ENCODE measurements at places on chromosomes 7 and 10. TPM values are rescaled to one million over a fixed set of nuclear protein-coding genes. Genes with fewer than 3 reads are reported as not detected.

GRCh38 chr7:7228967-7229366, 46.6 kb downstream of the C1GALT1 start:
- no peak for DNase-seq
- H3K36me3 ChIP-seq = no peaks in the 10 kb centered on the region
- H3K4me3 ChIP-seq = no peak overlapping the region
- no peaks in the 10 kb centered on the region for H3K4me1 ChIP-seq

- no peak overlapping the region for H3K4me3 ChIP-seq
- no peak for DNase-seq
- no peaks in the 10 kb centered on the region for H3K4me1 ChIP-seq
- H3K36me3 ChIP-seq = no peaks in the 10 kb centered on the region
- no peaks in the 10 kb centered on the region for H3K27me3 ChIP-seq
Observed at GRCh38 chr10:105253515-105254212, 612.6 kb downstream of the SORCS3 start.

DNA sequence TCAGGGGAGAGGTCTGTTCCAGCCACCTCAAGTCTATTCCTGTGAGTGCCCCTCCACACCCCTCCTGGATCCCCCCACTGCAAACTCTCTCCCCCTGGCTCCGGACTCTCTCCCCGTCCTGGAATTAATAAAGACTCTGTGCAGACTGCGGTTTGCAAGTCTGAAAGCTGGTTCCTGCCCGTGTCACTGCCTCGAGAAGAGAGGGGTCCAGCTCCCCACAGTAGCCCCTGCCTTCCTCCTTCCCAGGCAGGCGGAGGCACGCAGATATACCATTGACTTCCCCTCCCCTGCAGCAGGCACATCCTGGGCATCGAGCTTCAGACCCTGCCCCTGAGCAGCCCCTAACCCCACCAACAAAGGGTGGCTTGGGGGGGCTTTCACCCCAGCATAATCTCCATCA, 2.2 kb upstream of the ELN start:
- DNase-seq = no peak
- H3K4me3 ChIP-seq = no peak overlapping the region
- H3K4me1 ChIP-seq = no peaks in the 10 kb centered on the region
- no peaks in the 10 kb centered on the region for H3K36me3 ChIP-seq
- no peaks in the 10 kb centered on the region for H3K27me3 ChIP-seq

DNA sequence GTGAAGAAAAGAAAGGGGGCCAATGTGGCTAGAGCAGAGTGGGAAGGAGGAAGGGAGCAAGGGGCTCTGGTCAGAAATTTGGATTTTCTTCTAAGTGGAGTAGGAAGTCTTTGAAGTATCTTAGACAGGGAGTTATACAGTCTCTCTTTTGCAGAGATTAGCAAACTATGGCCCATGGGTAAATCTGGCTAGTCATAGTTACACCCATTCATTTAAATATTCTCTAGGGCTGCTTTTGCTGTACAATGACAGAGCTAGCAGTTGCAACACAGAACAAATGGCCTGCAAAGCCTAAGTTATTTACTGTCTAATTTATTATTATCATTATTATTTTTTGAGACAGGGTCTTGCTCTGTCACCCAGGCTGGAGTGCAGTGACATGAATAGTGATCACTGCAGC, 10.5 kb upstream of the LAMB4 start:
- no peaks in the 10 kb centered on the region for H3K36me3 ChIP-seq
- no peak overlapping the region for H3K4me3 ChIP-seq
- H3K27me3 ChIP-seq = no peaks in the 10 kb centered on the region

DNA sequence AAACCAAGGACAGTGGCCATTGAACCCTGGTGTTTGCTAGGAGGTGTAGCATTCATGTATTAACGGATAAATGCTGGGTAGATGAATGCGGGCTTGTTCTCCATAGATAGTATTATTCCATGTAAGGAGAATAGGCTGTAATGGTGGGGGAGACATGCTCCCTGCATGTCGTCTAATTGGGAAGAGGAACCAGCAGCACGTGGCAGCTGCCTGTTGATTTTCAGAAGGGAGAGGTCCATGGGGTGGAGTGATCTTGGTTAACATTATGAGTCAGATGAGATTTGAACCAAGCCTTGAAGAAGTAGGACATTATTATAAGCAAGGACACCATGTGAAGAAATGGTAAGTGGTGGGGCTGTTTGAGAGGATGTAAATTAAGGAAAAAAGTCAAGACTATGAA, 112.5 kb downstream of the WNT2 start:
- H3K4me1 ChIP-seq = no peaks in the 10 kb centered on the region
- no peak for DNase-seq
- H3K27ac ChIP-seq = no peak overlapping the region
- H3K36me3 ChIP-seq = peaks cover 9% of the 10 kb centered on the region
- H3K27me3 ChIP-seq = no peaks in the 10 kb centered on the region
- H3K4me3 ChIP-seq = no peak overlapping the region

DNA sequence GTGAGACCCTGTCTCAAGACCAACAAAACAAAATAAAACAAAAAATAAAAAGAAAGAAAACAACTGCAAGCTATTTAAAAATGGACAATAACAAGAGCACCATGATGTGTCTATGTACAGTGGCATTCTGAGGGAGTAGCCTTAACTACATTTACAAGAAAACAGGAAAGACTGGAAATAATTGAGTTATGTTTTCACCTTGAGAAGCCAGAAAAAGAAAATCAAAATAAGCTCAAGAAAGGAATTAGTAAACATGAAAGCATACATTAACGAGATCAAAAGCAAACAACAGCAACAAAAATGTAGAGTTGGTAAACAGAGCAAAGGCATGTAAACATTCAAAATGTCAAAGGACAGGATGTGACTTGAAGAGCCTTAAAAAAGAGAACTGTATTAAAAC, 36.7 kb downstream of the TEX36 start:
- H3K4me3 ChIP-seq = no peak overlapping the region
- H3K27ac ChIP-seq = no peak overlapping the region
- H3K27me3 ChIP-seq = peaks cover 4% of the 10 kb centered on the region
- H3K36me3 ChIP-seq = no peaks in the 10 kb centered on the region
- no peak for DNase-seq
- no peaks in the 10 kb centered on the region for H3K4me1 ChIP-seq

DNA sequence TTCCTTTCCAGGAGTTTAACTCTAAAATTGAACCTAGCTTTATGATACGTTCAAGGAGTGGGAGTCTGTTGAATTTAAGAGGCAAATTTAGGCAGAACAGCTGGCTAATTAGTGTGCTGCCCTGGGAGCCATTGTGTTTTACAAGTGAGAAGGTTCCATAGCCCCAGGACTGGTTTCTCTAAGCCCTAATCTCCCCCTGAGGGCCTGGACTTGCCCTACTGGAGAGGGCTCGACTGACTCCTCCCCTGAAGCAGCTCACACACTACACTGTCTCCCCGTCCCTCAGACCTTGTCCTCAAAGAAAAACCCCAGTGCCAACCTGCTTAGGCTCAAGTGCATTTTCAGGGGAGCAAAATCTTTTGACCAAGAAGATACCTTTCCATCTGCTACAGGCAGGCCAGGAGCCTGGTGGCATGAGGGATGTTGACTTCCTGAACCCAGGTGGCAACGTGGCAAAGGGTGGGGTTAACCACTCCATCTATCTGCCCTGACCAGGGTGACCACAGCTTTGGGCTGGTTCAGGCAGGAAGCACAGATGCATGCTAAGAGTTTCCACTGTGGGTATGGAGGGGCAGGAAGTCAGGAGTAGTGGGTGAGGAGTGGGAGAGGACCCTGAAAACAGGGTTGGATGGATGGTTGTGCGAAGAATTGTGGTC, 68.9 kb upstream of the CARD11 start:
- DNase-seq = no peak
- H3K4me1 ChIP-seq = no peaks in the 10 kb centered on the region
- no peak overlapping the region for H3K27ac ChIP-seq
- H3K27me3 ChIP-seq = no peaks in the 10 kb centered on the region
- no peak overlapping the region for H3K4me3 ChIP-seq

GRCh38 chr10:72334825-72335393, 19.8 kb downstream of the DNAJB12 start:
- H3K27ac ChIP-seq = no peak overlapping the region
- no peaks in the 10 kb centered on the region for H3K4me1 ChIP-seq
- H3K27me3 ChIP-seq = no peaks in the 10 kb centered on the region
- DNase-seq = peak; percentile 93

GRCh38 chr7:73734619-73735527, 3.7 kb downstream of the ABHD11 start:
- H3K36me3 ChIP-seq = no peaks in the 10 kb centered on the region
- no peaks in the 10 kb centered on the region for H3K4me1 ChIP-seq
- no peak overlapping the region for H3K27ac ChIP-seq
- peak; percentile 85 for DNase-seq

DNA sequence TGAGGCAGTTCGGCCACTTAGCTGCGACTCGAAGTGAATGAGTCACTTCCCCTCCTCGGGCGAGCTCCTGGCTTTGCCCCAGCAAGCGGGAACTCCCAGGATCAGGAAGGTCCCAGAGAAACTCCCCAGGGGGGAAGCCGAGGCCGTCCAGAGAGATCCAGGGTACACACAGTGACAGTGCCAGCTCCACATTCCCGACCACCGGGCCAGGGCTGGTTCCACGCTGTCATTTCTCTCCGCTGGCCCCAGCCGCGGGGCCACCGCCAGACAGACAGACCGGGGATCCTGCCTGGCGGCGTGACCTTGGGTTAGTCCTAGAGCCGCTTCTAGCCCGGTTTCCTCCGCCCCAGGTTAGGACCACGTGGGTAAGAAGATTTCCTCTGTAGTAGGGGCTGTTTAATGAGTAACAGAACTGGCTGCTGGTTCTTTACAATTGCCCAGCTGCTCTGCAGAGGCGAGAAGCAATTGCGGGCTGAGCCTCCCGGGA, 463 bp upstream of the UPP1 start:
- H3K4me1 ChIP-seq = peaks cover 2% of the 10 kb centered on the region
- H3K27me3 ChIP-seq = no peaks in the 10 kb centered on the region
- H3K27ac ChIP-seq = peak overlapping the region; percentile 39
- peak; percentile 96 for DNase-seq

DNA sequence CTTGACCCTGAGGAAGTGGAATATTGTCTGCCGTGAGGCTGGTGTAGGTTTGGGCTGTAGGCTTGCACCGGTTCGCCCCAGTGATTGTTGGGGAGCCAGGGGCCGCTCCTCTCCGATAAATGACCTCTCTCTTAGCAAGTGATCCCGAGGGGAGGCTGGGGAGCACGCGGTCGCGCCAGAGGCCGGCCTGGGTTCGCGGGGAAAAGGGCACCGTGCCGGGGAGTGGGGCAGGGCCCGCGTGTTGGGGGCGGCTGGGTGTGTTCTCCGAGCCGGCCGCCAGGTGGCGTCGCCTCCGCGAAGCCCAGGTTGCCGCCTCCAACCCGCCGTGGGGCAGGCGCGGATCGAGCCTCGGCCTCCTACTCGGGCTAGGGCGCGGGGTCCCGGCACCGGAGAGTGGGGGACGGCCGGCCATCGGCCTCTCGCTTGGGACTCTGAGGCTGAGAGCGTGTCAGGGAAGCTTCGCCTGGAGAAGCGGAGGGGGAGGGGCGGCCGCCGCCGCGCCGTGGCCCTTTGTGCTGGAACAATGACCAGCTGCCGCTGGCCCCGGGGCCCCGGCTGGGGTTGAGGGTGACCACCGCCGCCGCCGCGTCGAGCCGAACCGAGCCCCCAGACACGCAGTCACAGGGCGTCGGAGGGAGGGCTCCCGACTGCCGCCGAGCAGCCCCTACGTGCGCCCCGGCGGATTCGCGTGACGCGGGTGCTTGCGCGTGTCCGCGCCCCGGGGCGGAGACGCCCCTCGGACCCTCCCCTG, 442 bp upstream of the LZTS2 start:
- peaks cover 2% of the 10 kb centered on the region for H3K36me3 ChIP-seq
- peak overlapping the region; percentile 85 for H3K27ac ChIP-seq
- H3K27me3 ChIP-seq = no peaks in the 10 kb centered on the region
- peak overlapping the region; percentile 69 for H3K4me3 ChIP-seq
- peak; percentile 95 for DNase-seq

DNA sequence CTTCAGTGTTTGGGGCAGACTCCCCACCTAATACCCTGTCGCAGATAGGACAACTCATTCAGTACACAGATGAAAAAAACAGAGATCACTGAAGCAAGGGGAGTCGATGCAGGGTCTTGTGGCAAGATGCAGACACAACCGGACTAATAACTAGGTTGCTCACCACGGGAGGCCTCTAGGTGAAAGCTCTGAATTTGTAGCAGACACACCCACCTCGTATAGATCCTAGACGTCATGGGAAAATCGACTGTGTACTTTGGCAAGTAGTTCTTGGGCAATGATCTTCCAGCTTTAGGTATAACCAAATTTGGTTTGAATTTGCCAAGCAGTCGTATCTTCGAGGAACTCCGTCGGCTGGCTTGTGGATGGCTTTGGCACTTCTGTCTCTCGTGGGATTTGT, 88.1 kb downstream of the TCF7L2 start:
- no peaks in the 10 kb centered on the region for H3K36me3 ChIP-seq
- H3K27me3 ChIP-seq = no peaks in the 10 kb centered on the region
- DNase-seq = no peak
- H3K27ac ChIP-seq = no peak overlapping the region
- no peak overlapping the region for H3K4me3 ChIP-seq

DNA sequence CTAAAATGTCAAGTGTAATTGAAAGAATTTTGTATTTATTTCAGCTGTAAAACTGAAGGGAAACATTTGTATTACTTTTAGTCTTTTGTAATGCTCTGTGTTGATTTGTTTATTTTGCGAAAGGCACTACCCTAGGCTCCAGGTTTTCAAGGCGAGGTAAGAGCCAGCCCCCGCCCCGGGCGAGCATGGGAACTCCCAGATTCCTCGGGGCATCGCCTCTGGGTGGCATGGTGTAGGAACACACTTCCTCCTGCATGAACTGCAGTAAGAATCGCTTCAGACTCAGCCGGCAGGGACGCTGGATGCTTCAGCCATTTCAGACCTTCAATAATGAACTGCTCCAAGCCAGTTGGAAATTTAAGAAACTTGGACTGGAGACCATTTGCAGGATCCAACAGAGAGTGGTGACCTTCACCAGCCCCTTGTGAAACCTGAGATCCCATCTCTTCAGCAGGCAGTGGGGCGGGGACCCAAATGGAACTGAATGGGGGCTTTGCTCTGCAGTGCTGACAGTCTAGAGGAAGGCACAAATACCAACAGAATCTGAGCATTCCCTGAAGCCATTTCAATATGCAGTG, 544.3 kb upstream of the MGMT start:
- no peak overlapping the region for H3K4me3 ChIP-seq

DNA sequence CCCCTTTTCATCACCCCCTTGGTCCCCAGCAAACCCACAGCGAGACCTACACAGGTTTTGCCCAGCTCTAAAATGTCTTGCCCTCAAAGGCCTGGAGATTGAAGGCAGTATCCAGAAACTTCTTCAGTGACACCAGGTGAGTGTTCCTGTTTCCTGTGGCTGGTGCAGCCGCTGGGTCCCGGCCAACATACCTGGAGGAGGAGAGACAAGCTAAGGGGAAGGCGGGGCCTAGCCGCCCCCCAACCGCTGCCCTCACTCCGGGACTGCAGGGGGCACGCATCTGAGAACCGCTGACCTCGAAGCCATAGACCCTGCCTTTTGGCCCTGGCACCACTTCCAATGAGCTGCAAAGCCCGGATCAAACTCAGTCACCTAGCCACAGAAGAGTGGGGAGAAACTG, 27.0 kb downstream of the OGDHL start:
- no peaks in the 10 kb centered on the region for H3K27me3 ChIP-seq
- DNase-seq = peak; percentile 54
- H3K4me1 ChIP-seq = no peaks in the 10 kb centered on the region
- H3K27ac ChIP-seq = no peak overlapping the region
- H3K36me3 ChIP-seq = no peaks in the 10 kb centered on the region

Gene PRSS1
- total RNA-seq = 5.6 TPM

Gene AGFG2
- total RNA-seq = 29.2 TPM

Gene NME8
- total RNA-seq = 2.0 TPM

Gene IFIT2
- 4.6 TPM for total RNA-seq

Gene MYO3A
- 3.5 TPM for total RNA-seq

Gene HABP2
- not detected for total RNA-seq

Gene CTAGE8
- total RNA-seq = 1.2 TPM

Gene CHCHD1
- total RNA-seq = 13.2 TPM

Gene MBL2
- not detected for total RNA-seq

Gene PDGFA
- 174 TPM for total RNA-seq

Gene LEP
- 0.45 TPM for total RNA-seq

Gene TRIM50
- total RNA-seq = 2.2 TPM

Measured in aorta (tissue), 5 donors.